CD4-positive, alpha-beta T cell treated with Interferon gamma for 1 hour (primary cell): ENCODE measurements at places on chromosomes 2 and 18.

DNA sequence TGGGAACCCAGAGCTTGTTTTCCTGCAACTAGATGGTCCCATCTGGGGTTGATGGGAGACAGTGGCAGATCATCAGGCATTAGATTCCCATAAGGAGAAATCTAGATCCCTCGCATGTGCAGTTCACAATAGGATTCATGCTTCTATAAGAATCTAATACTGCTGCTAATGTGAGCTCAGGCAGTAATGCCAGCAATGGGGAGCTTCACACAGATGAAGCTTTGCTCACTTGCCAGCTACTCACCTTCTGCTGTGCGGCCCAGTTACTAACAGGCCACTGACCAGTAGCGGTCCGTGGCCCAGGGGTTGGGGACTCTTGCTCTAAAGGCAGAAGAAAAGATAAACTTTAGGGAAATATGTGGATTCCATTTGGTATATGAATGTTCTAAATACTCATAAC is 192.9 kb downstream of the AFF3 start:
- DNase-seq = no peak

DNA sequence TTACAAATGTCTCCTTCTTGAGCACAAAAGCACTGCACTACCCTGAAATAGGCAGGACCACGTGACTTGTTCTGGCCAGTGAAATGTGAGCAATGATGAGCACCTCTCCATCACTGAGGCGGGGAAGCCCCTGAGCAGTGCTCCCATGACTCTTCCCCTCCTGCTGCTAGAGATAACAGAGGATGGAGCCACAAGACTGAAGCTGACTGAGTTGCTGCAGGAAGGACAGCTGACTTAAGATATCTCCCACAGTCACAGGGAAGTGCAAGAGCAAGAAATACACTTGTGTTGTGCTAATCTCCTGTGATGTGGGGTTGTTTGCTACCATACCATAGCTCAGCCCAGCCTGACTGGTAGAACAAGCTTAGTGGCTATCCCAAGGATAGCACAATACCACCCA is 38.7 kb downstream of the STK39 start:
- DNase-seq = no peak

DNA sequence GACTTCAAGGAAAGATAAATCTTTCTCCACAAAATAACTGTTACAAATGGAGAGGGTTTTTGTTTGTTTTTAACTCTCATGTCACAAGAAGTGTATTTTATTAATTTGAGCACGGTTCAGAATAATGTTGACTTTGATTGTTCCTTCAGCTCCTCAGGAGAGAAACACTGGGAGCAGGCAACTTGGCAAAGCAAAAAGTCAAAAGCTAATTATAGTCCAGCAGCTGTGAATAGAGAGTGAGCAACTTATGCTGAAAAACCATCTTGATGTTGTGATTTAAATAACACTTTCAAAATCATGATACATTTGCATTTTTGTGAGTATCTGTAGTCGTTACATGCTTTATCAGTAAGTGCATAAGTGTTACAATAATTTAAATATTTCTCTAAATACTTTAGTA is 37.5 kb upstream of the TTN start:
- no peak for DNase-seq

GRCh38 chr2:27655155-27655951 is 8.1 kb downstream of the SUPT7L start:
- no peak for DNase-seq

GRCh38 chr2:226791056-226791486 is 8.5 kb downstream of the IRS1 start:
- DNase-seq = peak; percentile 64

GRCh38 chr18:37253394-37254235 is 312.0 kb downstream of the CELF4 start:
- no peak for DNase-seq

DNA sequence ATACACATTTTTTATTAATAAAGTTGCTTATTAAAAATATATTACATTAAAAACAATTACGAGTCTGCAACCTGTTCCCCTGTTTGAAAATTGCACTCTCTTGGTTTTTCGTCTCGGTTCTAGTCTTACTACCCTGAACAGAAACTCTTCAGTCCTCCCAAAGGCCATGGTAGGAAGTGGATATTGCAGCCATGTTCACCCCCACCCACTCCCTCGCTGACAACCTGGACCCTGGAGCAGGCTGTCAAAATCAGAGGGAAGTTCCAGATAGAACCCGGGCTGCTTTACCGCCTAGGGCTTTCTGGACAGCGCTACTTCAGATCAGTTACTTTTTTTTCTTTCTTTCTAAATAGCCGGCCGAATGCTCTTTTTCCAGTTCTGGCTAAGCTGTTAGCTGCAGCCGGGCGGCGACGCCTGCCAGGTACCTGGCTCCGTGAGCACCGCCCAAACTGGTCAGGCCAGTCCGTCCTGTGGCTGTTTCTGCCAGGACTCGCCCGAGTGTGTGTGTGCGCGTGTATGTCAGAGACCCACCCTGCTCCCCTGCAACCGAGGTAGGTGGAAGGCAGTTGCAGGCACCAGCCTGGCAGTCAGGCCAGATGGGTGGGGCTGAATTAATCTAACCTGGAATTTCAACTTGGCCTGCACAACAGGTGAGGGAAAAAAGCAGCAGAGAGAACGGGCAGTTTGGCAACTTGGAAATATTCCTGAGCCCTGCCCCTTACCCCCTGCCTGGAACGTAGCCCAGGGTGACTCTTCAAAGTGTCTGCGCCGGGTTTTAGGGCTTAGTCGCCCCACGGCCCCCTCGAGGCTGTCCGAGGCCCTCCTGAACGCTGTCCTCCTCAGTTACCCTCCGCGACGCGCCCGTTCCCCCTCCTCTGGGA is 1.1 kb upstream of the TET3 start:
- DNase-seq = no peak

GRCh38 chr18:9337873-9338272 is 3.3 kb downstream of the TWSG1 start:
- no peak for DNase-seq

GRCh38 chr2:62303788-62304187 is 107.9 kb downstream of the B3GNT2 start:
- DNase-seq = no peak

DNA sequence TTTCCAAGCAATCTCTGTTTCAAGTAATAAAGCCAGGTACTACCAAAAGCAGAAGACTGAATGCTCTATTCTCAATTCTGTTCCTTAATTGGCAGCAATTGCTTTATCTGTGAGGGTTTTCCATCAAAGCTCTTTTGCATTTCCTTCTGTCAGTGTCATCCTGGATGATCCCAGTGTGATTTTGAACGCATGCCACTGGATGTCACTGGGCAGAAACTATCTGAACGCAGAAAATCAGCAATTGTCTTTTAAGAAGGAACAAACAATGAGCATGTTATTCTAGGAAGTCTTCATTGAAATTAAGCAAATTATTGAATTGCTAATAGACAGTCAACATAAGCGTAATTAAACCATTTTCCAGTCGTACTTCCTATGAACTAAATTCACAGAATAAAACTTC is 259.0 kb upstream of the REG3G start:
- no peak for DNase-seq
